ENCODE measurements at places on chromosomes 5 and 9.

DNA sequence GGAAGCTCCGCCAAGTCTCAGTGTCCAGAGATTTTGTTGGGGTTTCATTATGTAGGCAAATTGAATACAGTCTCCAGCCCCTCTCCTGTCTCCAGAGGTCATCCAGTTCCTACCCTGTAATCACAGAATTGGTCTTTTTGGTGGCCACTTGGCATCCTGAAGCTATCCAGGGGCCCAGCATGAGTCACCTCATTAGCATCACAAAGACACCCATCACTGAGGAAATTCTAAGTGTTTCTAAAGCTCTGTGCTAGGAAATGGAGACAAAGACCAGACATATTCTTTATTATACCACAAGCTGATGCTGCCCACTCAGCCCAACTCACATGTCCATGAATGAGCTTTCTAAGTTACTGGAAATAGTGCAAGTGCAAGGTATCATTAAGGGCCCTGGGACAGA is 229.9 kb downstream of the DOCK8 start:
- DNase-seq = no peak

- DNase-seq = no peak
Observed at GRCh38 chr5:95668728-95669127, 14.1 kb downstream of the SPATA9 start.

DNA sequence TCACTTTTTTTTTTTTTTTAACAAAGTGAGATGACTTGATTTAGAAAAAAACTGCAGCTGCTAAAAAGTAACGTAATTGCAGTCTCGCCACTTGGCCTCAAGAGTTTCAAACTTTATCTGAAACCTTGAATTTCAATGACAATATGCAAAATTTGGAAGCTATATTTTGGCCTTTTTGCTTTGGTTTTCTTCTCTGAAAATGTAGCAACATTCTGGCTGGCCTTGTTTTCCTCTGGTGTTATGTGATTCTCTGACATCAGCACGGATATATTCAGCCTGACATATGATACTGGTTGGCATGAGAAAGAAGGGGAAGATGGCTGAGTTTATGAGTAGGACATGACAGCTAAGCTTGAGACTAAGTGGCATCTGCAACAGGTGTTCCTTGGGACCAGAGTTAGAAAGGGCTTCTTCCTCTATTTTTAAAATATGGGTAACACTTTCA is 136.5 kb downstream of the MEF2C start:
- DNase-seq = no peak

DNA sequence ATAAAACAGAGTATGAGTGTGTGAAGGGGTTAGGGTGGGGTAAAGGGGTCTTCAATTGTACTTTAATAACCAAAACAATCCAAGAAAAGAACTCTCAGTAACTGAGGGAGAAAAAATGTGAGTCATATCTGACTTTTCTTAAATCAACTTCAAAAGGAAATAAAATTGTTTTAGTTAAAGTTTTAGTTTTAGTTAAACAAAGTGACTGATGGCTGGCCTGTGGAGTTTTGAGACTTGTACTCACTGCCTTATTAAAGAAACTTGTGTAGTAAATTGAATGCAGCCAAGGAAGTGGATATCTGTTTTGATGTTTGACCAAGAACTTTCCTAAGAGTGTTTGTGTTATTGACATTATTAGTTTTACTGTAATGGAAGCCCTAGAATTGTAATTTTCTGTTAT is 2032.6 kb downstream of the MAT2B start:
- no peak for DNase-seq

GRCh38 chr9:16925426-16925825 is 55.0 kb upstream of the BNC2 start:
- DNase-seq = no peak

DNA sequence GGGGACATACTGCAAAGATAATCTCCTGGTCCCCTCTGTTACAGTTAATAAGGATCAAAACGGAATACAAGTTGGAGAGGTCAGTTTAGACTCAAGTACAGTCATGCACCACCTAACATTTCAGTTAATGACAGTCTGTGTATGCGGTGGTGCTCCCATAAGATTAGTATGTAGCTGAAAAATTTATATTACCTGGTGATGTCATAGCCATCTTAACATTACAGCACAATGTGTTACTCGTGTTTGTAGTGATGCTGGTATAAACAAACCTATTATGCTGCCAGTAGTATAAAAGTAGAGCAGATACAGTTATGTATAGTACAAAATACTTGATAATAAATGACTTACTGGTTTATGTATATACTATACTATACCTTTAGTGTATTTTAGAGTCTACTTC is 207.9 kb downstream of the GDNF start:
- DNase-seq = no peak

DNA sequence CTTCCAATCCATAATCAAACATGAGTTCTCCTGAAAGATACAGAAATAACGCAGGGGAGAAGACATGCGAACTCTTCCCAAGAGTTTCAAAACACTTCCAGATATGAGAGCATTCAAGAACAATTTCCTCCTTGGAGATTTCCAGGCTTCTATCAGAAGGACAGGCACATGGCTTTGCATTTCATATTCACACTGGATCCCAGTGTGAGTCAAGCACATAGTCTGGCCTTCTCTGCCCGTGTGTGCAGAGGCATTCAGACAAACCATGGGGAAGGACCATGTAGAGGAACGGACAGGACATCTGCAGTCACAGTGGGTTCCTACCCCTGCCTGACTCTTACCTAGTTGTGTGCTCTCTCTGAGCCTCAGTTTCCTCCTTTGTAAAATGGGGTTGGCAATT is 384.5 kb downstream of the NTRK2 start:
- DNase-seq = no peak

GRCh38 chr9:99433095-99433494 is 211.0 kb downstream of the SEC61B start:
- no peak for DNase-seq

- DNase-seq = no peak
Observed at GRCh38 chr9:37944671-37945481, 40.9 kb upstream of the SLC25A51 start.

DNA sequence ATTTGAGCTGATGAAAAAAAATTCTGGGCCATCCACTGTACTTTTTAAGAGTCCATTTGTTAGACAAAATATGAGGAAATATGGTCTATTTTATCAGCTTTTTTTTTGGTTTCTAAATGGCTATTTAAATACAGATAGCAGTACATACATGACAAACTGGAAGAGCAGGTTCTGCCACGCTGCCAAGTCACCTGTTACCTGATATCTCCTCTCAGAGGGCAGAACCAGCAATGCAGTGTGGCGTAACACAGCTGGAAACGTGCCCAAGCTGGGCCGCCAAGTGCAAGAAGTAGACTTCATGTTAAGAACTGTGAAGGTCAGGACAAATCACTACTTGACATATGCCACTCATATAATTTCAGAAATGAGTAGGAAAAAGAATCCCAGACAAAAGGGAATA is 8.1 kb downstream of the MCIDAS start:
- DNase-seq = no peak

- DNase-seq = no peak
Observed at GRCh38 chr5:89034588-89034987, 151.6 kb upstream of the MEF2C start.

- DNase-seq = no peak
Observed at GRCh38 chr5:43315263-43315662, 2.1 kb upstream of the HMGCS1 start.

DNA sequence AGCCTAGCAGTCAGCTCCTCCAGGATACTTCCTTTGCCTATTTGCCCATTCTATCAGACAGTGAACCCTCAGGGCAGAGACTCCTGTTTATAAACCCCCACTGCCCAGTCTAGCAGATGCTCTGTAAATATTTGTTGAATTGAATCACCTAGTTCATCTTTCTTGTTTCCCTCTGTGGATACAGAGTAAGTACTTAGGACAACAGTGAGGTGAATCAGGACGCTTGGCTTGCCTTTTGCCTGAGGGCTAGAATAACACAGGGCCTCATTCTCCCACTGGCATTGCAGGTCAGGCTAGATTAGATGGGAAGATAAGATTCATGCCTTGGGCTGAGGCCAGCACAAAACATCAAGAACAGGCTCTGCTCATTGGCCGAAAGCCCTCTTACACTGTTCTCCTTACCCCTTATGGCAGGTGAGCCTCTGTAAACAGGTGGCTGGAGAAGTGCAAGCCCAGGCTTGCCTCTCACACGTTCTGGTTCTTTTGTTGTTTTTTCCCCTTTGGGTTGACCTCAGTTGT is 22.2 kb downstream of the TNFSF8 start:
- no peak for DNase-seq

DNA sequence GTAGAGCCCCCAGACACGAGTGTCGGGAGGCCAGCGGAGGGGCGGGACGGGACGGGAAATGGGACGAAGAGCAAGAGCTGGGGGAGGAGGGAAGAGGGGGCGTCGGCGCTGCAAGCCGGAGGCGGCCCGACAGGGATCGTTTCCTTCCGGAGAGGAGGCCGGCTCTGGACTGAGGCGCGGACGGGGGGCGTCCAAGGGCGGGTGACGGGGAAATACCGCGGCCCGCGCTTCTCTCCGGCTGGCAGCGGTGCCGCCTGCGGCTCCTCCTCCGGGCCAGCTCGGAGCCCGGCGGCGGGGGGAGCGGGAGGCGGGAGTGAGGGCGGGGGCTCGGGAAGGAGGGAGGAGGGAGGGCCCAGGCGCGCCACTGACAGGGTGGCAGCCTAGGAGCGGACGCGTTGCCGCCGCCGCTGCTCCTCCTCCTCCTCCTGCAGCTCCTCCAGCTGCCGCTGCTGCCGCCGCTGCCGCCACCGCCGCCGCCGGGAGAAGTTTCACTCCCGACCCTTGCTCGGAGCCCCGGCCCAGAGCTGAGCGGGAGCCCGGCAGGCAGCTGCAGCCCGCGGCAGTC is at the start of gene CHSY3:
Gene CHSY3, plus strand, starts transcription at position 364 of the 565 bp plus-strand sequence.
- no peak for DNase-seq
